Cerebellum (tissue), 4 donors: ENCODE measurements at places on chromosomes 6 and 20.
A peak's percentile ranks its signal among the peaks of the same experiment; 100 is the strongest.

- no peak for DNase-seq
Measured at GRCh38 chr6:69072796-69073195, 437.7 kb downstream of the ADGRB3 start.

DNA sequence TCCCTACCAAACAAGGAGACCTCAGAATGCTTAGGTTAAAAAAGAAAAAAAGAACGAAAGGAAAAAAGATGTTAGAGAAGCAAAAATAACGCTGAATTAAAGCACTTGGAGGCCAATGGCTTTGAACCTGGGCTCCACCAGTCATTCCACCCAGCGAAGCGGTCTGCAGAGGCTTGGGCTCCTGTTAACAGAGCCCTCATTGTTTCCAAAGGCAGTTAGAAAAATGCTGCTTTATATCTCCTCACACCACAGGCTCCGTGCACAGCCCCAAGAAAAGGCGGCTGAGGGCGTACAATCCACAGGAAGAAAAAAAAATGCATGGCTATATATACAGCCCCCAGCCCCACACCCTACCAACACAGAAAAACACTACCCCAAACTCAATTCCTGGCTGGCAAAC, 255.9 kb downstream of the FOXC1 start:
- no peak for DNase-seq

DNA sequence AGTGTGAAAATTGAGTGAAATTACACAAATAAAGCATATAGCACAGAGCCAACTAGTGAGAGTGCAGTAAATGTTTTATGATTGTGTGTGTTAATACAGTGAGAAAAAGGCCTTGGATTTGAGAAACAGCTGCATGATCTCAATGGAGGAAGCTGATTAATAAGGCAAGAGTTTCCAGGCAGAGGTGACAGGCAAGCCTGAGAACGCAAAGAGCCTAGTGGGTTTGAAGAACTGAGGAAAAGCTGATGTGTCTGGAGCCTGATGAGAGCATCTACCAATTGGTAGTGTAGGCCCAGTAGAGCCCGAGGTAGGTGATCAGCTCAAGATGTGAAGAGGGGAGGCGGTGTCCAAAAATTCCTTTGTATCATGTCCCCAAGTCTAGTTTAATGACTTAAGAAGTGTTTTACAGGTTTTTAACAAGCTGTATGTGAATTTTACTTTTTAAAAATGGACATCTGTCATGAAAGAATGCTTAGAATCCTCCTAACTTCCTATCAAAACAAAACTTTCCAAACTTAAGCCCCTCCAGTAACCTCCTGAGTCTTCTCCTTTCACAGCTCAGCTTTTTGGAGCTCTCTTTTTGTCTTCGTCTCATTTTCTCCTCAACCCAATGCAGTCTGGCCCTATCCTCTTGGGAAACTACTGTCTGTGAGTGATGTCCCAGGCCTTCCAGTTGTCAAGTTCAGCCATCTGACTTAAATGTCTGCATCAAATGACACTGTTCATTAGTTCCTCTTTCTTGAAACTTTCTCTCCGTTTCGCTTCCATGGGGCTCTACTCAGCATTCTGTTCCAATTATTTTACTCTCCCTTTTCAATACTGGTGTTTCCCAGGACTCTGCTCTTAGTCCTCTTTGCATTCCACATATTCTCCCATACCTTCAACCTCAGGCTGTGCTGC, 1.2 kb downstream of the CDC40 start:
- DNase-seq: no peak

GRCh38 chr6:165641672-165642156, 21.3 kb downstream of the PDE10A start:
- no peak for DNase-seq

- no peak for DNase-seq
Measured at GRCh38 chr6:11067348-11067747, 23.2 kb upstream of the ELOVL2 start.

- no peak for DNase-seq
Measured at GRCh38 chr6:168111911-168112310, 32.9 kb upstream of the FRMD1 start.

- DNase-seq: no peak
Measured at GRCh38 chr6:62763125-62763912, 447.9 kb upstream of the FKBP1C start.

DNA sequence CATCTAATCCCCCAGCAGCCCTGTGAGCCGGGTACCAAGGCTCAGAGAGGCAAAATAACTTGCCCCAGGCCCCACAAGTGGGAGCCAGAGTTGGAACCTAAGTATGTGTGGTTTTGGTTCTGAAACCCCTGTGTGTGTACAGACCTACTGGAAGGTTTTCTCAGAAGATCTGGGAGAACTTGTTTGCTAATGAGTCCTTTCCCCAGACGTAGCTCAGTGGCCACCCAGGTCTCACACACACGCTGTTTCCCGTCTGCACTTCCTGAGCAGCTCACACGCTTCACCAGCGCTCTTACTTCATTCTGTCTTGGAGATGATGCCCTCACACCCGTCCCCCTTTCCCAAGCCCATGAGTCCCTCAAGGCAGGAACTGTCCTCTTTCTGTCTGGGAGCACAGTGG, 8.2 kb downstream of the CCN5 start:
- no peak for DNase-seq

GRCh38 chr20:25587536-25587935, 2.2 kb upstream of the NINL start:
- no peak for DNase-seq

GRCh38 chr20:4008026-4008413, 7.3 kb downstream of the RNF24 start:
- no peak for DNase-seq

GRCh38 chr20:47215653-47216397, 140.7 kb downstream of the ZMYND8 start:
- DNase-seq: no peak

DNA sequence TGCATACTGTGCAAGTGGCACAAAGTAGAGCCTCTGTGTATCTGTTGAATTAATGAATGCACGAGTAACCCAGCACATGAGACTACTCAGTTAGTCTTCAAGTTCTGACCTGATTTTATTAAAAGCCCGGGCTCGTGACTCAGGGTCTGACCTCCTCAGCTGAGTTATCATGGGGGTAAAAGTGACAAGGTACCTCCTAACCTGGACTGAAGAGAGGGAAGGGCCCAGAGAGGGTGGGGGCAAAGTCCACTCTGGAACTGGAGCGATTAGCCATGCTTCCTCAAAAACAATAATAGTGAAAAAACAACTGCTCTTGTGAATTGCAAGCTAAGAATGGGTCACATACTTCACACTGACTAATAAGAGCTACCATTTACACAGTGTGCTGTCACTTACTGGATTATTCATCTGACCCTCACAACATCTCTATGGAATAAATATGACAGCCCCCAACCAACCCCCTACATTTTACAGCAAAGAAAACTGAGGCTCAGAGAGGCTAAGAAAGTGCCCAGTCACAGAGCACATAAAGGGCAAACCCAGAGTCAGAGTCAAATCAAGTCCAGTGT, 26.7 kb downstream of the TRERF1 start:
- no peak for DNase-seq

DNA sequence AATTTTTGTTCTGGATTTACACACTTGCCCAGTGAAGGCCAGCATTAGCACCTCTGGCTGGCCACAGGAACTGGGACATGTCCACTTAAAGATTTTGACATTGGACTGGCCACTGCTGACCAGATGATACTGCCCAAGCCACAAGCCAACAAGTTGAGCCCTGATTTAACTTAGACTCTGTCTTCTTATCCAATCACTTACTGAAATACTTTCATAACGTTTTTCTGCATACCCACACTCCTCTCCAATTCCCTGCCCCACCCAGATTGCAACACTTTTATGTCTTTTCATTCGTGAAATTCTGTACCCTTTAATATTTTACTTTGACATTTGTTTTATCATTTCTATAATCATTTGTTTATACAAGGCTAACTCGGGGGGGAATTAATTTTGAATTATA, 170.3 kb upstream of the TAB2 start:
- DNase-seq: no peak

GRCh38 chr6:44071670-44072451, 55.4 kb downstream of the MRPL14 start:
- no peak for DNase-seq

DNA sequence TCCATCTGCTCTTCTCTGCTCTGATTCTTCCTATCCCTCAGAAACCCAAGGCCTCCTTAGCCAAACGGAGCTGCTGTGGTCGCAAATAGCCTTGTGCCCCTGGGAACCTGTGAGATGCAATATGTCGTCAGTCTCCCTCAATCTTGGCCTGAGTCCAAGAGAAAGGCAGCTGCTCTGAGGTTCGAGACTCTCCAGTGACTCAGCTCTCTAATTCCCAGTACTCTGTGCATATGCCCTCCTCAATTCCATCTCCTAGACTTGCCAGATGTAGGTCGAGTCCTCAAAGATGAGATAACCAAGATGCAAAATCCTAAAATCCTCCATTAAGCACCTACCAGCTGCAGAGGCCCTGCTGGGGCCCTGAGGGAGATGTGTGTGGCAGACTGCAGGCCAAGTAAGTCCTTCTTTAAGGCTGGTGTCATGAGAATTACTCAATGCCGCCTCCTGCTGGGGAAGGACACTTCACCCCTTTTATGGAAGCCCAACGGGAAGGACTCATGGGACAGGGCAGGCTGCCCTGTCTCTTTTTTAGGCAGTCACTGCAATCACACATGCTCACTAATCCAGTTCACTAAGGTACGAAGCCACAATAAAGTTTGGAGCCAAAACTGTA, 28.5 kb downstream of the C6orf15 start:
- no peak for DNase-seq

GRCh38 chr6:111770263-111771093, 102.8 kb downstream of the FYN start:
- DNase-seq: no peak

GRCh38 chr6:1612974-1613306, 3.2 kb downstream of the FOXC1 start:
- DNase-seq: no peak

- DNase-seq: no peak
Measured at GRCh38 chr6:142612956-142613355, 311.1 kb downstream of the ADGRG6 start.

- DNase-seq: peak; percentile 7
Measured at GRCh38 chr6:159941286-159942113, 27.4 kb upstream of the IGF2R start.

DNA sequence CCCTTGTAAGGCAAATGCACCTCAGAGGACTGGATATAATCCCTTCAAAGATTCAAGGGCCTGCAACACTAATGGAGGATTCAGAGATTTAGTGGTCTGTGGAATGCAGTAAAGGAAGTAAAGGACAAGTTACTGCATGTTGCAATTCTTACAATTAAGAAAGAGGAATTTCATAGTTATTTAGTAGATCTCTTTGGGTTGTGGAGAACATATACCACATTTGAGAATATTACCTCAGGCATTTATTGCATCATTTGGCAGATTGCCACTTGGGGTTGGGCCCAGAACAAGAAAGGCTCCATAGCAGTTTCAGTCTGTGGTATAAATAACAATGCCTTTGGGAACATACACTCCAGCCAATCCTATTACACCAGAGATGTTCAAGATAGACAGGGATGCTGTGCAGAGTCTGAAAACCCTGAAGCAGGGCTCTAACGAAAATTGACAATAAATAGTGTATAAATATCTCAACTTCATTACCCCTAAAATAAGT, 20.9 kb upstream of the EPM2A start:
- DNase-seq: no peak

DNA sequence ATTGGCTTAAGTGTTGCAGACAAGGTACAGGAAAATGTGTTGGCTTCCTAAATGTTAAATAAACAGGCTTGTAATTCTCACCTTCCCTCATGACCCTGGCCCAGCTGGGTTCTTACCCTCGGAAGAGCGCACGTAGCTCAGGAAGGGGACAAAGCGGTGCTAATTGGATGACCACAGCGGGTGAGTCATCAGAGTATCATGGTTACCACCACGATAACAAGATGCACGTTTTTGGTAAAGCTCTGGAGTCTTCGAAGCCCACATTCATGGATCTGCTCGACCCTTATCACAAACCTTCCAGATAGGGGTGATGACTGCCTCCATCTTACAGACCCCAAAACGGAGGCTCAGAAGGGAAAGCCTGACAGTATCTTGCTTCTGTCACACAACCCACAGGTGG, 32.8 kb downstream of the APCDD1L start:
- no peak for DNase-seq

- DNase-seq: no peak
Measured at GRCh38 chr20:64035066-64035932, 683 bp upstream of the C20orf204 start.

DNA sequence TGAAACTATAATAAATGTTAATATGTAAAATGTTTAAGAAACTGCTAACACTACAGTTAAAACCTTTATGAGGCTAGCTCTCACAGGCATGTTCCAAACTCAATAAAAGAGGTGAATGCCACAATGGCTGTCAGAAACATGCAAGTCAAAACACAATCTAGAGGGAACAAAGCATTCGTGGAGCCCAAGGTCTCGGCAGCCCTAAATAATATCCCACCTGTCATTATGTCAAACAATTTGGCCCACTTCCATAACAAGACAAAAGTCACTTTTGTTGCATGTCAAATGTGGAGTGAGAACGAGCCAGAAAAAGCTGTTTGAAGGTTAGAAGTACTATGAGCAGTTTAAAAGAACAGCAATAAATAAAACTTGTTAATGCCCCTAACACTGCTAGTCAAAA, 181.9 kb downstream of the GMDS start:
- DNase-seq: no peak

DNA sequence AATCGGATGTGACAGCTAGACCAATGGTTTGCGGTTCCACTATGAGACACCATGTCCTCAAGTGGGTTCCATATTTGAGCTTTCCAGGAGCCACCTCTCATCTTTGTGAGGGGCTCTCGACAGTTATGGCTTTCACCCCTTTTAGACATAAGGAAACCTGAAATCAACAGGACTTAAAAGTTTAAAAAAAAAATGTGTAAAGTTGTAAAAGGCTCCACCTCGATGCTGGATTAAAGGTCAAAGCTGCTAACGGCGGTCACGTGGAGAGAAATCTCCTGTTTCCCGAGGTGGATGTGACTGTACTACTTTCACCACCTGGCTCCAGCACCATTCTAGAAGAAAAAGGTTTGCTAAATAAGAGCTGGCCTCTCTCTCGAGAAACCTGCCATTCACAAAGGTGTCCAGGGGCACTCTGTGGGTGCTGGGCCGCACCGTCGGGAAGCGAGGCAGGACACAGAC, 542 bp downstream of the ATP5F1E start:
- DNase-seq: no peak

- peak; percentile 24 for DNase-seq
Measured at GRCh38 chr20:44765701-44766347, 20.2 kb downstream of the KCNK15 start.

GRCh38 chr20:61556673-61557072, 304.6 kb downstream of the CDH4 start:
- DNase-seq: no peak

- DNase-seq: no peak
Measured at GRCh38 chr6:40258531-40258930, 324.3 kb upstream of the MOCS1 start.

GRCh38 chr6:167345960-167346359, 21.1 kb downstream of the TTLL2 start:
- DNase-seq: no peak

- no peak for DNase-seq
Measured at GRCh38 chr6:126909493-126909892, 209.0 kb upstream of the RSPO3 start.

- no peak for DNase-seq
Measured at GRCh38 chr6:33761922-33762629, 15.4 kb upstream of the IP6K3 start.

- no peak for DNase-seq
Measured at GRCh38 chr6:137175157-137175867, 1.9 kb upstream of the IL22RA2 start.
